ENCODE measurements at places on chromosomes 7 and 10. TPM values are rescaled to one million over a fixed set of nuclear protein-coding genes. Genes with fewer than 3 reads are reported as not detected.
A peak's percentile ranks its signal among the peaks of the same experiment; 100 is the strongest.

The SPDYE9 gene
- not detected for total RNA-seq

The BLNK gene
- total RNA-seq, result 1.2 TPM

The NYAP1 gene
- 6.8 TPM for total RNA-seq

The LAMB1 gene
- 29.3 TPM for total RNA-seq

The IFIT1B gene
- not detected for total RNA-seq

The DPP6 gene
- not detected for total RNA-seq

The MGAM2 gene
- 0.07 TPM for total RNA-seq

The ACSL5 gene
- total RNA-seq, result 20.6 TPM

The AKR1C4 gene
- total RNA-seq, result not detected

- no peaks in the 10 kb centered on the region for H3K27me3 ChIP-seq
- DNase-seq, result no peak
- H3K4me3 ChIP-seq, result no peak overlapping the region
- H3K36me3 ChIP-seq, result no peaks in the 10 kb centered on the region
- no peaks in the 10 kb centered on the region for H3K4me1 ChIP-seq
Observed at GRCh38 chr7:76142861-76143260, 58.8 kb upstream of the SRRM3 start.

GRCh38 chr7:20466543-20467021 is 135.9 kb downstream of the ITGB8 start:
- no peak overlapping the region for H3K4me3 ChIP-seq
- H3K27ac ChIP-seq, result no peak overlapping the region
- H3K27me3 ChIP-seq, result no peaks in the 10 kb centered on the region
- no peaks in the 10 kb centered on the region for H3K4me1 ChIP-seq

DNA sequence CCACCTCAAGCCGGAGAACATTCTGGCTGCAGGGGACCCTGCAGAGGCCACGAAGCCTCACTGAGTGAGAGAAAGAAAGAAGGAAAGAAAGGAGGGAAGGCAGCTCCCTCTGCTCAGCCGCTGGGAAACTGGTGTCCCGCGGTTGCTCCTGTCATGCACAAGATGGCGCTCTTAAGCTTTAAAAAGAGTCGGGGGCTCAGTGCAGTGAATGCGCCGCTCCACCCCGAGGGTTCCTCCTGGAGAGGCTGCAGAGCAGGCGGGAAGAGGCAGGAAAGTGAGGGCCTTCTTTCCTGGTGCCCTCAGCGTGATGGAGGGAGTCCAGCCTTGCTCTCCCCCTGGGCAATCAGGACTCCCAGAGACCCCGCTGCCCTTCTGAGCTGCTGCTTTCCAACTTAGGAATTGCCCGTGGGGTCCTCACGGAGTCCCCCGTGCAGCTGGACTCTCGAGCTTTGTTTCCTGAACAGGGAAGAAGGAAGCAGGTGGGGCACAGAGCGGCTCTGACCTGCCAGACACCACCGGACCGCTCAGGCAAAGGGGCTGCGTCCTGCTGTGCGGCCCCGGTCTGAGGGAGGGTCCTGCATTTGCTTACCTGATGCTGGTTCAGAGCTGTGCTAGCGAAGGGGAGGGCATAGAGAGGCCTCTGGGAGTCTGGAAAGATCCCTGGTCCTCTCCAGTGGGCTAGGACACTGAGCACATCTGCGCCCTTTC is 141.9 kb upstream of the MKI67 start:
- no peak overlapping the region for H3K27ac ChIP-seq
- no peak for DNase-seq
- H3K4me1 ChIP-seq, result no peaks in the 10 kb centered on the region
- H3K4me3 ChIP-seq, result no peak overlapping the region
- H3K36me3 ChIP-seq, result no peaks in the 10 kb centered on the region

DNA sequence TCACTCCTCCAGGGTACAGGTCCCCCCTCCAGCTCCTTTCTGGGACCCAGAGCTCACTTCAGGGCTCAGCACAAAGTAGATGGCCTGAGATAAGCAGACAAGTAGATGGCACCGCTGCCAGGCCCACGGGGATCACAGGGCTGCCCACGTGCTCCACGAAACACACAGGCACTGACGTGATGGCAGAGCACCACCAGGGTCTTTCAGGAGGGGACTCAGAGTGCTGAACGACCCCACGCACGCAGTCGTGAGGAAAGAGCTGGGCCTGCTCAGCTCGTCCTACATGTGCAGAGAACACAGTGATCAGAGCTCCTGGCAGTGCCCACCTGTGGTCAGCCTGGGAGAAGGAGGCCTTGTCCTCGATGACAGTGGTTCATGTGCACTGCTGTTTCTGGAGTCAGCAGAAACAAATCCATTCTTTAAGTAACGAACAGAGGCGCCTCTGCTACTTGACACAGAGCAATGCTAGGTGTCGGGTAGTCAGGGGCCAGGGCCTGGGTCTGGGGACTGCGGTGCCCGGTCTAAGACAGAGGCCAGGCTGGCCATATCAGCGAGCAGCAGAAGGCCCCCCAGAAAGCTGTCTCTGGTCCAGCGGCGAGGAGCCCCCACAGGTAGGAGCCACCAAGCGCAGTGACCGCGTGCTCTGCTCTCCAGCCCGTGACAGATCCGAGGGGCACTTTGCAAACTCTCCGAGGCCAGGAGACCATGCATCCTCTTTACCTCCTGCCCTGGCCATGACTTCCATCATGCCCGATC is 129.8 kb upstream of the FAM20C start:
- no peak overlapping the region for H3K4me3 ChIP-seq
- DNase-seq, result no peak
- H3K4me1 ChIP-seq, result no peaks in the 10 kb centered on the region
- no peaks in the 10 kb centered on the region for H3K36me3 ChIP-seq
- H3K27me3 ChIP-seq, result no peaks in the 10 kb centered on the region

- H3K27me3 ChIP-seq, result no peaks in the 10 kb centered on the region
- H3K36me3 ChIP-seq, result no peaks in the 10 kb centered on the region
- H3K27ac ChIP-seq, result no peak overlapping the region
- no peak for DNase-seq
Observed at GRCh38 chr10:45487735-45488134, 113.7 kb downstream of the ALOX5 start.

GRCh38 chr7:148700661-148701064 is 2.0 kb downstream of the CUL1 start:
- H3K4me1 ChIP-seq, result peaks cover 14% of the 10 kb centered on the region
- H3K4me3 ChIP-seq, result peak overlapping the region; percentile 73
- H3K27me3 ChIP-seq, result no peaks in the 10 kb centered on the region
- DNase-seq, result no peak

DNA sequence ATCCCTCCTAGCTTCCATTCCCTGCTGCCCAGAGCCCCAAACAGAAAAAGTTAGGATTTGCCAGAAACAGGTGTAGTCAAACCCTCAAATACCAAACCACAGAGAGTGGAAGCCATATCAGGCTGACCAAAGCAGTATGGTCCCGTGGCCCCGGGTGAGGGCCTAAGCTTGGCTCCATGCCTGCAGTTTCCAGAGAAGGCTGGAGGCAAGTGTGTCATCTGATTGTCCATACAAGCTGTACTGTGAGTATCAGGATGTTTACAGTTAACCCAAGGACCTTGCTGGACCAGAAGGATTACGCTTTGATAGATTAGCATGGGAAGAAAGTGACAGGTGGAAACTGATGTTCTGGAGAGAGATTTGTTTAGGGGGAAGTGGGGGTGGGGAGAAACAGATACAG is 96.3 kb downstream of the PRKAG2 start:
- H3K27me3 ChIP-seq, result no peaks in the 10 kb centered on the region
- DNase-seq, result no peak
- H3K4me3 ChIP-seq, result no peak overlapping the region

DNA sequence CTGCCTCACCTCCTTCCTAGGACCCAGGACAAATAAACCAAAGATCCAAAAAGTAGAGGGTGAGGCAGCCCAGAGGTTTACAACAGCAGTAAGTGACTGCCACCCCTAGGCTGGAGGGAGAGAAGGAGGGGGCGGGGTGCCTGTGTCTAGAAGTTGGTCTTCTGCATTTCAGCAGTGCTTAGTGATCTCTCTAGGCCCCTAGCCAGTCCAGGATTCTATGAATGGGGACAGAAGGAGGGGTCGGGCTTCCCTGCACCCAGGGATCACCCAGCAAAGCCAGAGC is 62.8 kb upstream of the KDM7A start:
- DNase-seq, result no peak
- no peak overlapping the region for H3K4me3 ChIP-seq
- H3K4me1 ChIP-seq, result no peaks in the 10 kb centered on the region
- no peaks in the 10 kb centered on the region for H3K36me3 ChIP-seq

DNA sequence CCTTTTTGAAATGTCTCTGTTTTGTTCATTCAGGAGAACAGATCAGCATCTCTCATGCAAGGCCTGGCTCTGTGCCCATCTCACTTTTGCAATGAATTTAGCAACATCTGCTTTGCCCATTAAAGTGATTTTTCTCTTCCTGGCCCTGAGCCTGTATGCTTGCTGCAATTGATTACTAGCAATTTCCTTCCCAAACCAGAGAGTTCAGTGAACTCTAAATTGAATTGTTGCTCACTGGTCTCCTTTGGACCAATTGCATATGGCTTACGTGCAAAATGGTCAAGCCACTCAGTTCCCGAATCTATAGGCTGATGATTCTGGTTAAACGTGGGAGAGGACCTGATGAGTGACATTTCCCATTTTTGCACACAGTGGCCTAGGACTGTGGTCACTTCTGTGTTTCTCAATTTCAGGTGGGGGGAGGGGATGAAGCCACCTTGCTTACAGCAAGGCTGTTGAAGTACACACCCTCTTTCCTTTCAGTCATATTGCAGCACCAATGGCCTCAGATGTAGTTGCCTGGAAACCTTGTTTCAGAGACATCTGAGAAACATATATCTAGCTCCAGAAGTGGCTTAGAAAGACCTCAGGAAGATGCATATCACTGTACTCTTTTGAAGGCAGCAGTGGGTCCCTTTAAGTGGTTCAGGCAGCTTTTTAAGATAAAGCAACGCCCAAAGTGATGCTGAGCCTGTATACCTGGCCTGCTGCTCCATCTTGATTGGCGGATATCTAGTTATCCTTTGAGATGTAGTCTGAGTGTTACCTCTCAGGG is 201.4 kb downstream of the PTEN start:
- no peak overlapping the region for H3K27ac ChIP-seq
- no peaks in the 10 kb centered on the region for H3K36me3 ChIP-seq
- peaks cover 9% of the 10 kb centered on the region for H3K4me1 ChIP-seq
- no peaks in the 10 kb centered on the region for H3K27me3 ChIP-seq

DNA sequence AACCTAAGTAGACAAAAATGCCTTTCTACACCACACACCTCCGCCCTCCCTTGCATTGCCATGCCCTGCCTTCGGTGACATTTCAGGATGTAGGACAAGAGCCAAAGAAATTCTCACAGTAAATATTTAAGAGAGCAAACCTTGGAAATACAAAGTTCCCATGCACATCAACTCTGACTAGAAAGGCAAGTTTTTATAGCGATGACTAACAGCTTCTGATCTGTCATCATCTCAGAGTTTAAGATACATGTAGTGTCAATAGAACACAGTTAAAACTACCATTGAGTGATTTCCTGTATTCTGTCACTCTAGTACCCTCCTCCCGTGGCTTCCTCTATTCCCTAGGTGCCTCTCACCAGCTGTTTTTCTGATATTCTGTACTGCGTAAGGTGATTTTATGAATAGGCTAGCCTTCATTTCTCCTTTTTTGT is 20.7 kb downstream of the SLC16A9 start:
- no peak overlapping the region for H3K27ac ChIP-seq
- H3K36me3 ChIP-seq, result no peaks in the 10 kb centered on the region
- no peak overlapping the region for H3K4me3 ChIP-seq
- no peaks in the 10 kb centered on the region for H3K27me3 ChIP-seq
- DNase-seq, result no peak
